Fibroblast of upper back skin (primary cell): ENCODE measurements at places on chromosomes 16 and 17.

DNA sequence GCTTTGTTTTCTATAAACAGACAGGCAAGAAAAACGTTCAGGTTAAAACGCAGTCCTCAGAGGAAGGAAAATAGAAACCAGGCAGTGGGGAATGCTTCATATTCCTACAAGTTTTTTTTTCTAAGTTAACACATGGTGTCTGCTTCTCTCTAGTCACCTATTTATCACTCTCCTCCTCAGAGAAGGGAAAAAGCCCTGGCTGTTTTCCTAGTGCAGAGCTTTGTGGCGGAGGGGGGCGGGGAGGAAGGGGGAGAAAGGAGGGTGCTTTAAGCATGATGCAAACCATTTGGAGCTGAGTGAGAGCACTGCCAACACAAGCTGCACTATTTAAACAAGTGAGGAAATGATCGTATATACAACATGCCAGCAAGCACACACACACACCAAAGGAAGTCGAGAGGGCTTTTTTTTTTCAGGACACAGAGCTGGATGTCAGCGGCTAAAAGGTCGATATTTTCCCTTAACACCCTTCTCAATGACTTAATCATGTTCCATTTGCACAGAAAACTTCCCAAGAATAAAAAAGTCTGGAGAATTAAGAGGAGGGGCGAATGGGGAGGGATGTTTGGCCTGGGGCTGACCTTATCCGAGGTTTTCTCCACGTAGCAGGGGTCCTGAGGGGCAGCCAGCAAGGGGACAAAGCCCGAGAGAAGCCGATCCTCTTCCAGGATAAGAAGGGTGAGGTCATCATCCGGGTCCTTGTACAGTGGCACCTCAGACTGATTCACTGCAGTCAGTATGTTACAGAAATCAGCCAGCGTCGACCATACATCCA, 117.4 kb downstream of the HIC1 start:
- peak; percentile 99 for DNase-seq

DNA sequence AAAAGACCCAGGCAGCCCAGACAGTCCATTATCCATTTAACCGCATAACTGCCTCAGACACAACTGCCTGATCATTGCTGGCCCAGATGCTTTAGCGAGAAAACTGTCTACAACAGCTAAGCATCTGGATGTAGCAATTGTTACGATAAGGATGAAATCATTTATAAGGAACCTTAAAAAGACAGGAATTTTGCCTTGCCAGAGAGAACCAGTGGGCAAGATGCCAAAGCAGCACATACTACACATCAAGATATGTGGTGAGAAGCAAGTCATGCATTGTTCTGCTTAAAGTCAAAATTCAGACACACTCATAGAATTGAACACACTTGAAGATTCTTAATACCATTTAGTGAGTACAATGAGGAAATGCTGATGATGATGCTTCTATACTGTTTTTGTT, 1525.3 kb downstream of the CDH8 start:
- peak; percentile 61 for DNase-seq

DNA sequence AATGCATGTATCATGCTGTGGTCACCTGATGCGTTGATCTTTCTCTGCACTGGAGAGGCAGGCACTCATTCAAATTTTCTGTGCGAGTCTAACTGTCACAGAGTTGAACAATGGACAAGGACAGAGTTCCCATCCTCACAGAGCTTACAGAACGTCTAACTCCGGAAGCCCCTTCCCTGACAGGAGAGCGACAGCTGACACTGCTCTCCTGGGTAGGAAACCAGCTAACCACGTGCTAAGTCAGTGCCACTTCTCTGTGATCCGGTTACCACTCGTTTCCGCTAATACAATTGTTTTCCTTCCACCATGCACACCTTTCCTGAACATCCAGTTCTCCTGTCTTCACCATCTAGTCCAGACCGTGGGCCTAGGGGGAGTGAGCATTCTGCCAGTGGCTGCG, 11.3 kb downstream of the KLHDC4 start:
- DNase-seq = no peak

GRCh38 chr17:35162755-35163154, 15.1 kb downstream of the UNC45B start:
- DNase-seq = no peak

- DNase-seq = no peak
Observed at GRCh38 chr16:50166511-50167500, 13.7 kb downstream of the TENT4B start.

GRCh38 chr16:50763211-50763610, 21.3 kb downstream of the CYLD start:
- peak; percentile 36 for DNase-seq

GRCh38 chr16:24124291-24124690, 131.8 kb upstream of the CACNG3 start:
- no peak for DNase-seq

- peak; percentile 25 for DNase-seq
Observed at GRCh38 chr16:68200088-68200783, 35.7 kb downstream of the ESRP2 start.

DNA sequence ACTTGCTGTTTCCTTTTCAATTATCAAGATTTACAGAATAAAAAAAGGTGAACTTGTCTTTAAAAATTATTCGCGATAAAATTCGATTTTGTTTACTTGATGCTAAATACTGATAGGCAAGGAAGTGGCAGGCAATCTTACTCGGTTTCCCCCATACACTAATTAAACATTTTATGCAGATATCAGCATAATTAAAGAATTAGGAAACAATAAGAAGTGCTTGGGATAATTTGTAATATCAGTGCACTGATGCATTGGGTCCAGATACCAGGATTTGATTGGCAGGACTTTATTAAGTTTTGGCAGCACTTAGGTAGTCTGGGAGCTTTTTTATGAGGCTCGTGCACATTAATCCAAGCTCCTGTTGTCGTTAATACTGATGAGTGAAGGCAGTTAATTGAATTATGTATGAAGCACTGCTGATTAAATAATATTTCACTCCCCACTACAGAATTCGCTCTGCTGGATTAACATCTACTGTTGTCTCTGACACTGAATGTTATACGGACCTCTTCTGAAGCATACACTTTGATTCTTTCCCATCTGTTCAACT, 165.6 kb downstream of the CA10 start:
- DNase-seq = no peak

- no peak for DNase-seq
Observed at GRCh38 chr17:83173914-83174361, 94.5 kb downstream of the METRNL start.

GRCh38 chr17:78426293-78426879, 47.9 kb downstream of the PGS1 start:
- no peak for DNase-seq

DNA sequence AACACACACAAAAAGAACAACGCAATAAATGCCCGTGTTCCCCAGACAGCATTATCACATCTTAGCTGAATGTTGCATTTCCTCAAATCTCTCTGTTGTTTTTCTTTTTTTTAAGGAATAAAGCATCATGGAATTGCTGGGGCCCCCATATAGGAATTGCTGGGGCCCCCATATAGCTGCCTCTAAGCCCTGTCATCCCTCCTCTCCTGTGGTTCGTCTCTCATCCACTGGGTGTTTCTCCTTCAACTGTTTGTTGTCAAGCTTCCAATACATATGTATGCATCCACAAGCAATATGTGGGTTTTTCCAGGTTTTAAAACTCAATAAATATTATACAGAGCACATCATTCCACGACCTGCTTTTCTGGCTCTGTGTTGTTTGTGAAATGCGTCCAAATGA, 43.2 kb downstream of the HSBP1 start:
- DNase-seq = no peak

DNA sequence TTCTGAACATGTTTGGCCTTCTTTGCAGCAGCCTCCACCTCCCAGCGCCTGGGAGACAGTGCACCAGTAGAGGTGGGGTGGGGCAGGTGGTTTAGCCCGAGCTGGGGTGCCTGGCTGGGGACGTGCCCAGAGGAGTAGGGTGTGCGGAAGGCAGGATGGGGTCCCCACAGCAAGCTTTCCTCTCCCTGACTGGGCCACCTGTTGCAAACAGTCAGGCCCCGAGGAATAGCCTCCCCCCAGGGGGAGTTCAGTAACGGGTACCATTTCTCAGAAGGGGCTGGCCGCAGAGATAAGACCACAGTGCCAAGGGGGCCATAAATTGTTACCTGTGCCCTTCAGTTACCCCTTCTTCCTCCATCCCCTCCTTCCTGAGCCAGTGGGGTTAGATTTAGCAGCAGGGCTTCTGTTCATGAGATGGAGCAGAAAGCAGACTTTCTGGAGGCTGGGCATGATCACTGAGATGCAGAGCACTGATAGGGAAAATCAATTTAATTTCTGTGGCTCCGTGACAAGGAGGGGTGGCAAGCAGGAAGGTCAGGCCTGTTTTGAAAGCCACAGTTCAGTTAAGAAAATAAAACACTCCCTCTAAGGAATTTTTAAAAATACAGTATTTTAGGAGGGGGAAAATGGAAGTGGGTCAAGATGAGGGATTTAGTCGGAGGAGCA, 181.9 kb downstream of the MSI2 start:
- no peak for DNase-seq

GRCh38 chr17:82241183-82241925, 12.5 kb downstream of the SLC16A3 start:
- DNase-seq = peak; percentile 45

DNA sequence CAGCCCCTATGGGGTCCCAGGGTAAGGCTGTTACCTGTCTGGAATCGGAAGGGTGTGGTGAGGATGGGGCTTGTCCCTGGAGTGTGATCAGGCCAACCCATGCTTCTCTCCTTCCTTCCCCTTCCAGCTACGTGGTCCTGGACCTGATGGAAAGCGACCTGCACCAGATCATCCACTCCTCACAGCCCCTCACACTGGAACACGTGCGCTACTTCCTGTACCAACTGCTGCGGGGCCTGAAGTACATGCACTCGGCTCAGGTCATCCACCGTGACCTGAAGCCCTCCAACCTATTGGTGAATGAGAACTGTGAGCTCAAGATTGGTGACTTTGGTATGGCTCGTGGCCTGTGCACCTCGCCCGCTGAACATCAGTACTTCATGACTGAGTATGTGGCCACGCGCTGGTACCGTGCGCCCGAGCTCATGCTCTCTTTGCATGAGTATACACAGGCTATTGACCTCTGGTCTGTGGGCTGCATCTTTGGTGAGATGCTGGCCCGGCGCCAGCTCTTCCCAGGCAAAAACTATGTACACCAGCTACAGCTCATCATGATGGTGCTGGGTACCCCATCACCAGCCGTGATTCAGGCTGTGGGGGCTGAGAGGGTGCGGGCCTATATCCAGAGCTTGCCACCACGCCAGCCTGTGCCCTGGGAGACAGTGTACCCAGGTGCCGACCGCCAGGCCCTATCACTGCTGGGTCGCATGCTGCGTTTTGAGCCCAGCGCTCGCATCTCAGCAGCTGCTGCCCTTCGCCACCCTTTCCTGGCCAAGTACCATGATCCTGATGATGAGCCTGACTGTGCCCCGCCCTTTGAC, 2.4 kb downstream of the MAPK7 start:
- DNase-seq = no peak

- no peak for DNase-seq
Observed at GRCh38 chr17:68734187-68734900, 133.2 kb upstream of the FAM20A start.

GRCh38 chr17:8464941-8465340, 29.3 kb downstream of the NDEL1 start:
- DNase-seq = no peak

DNA sequence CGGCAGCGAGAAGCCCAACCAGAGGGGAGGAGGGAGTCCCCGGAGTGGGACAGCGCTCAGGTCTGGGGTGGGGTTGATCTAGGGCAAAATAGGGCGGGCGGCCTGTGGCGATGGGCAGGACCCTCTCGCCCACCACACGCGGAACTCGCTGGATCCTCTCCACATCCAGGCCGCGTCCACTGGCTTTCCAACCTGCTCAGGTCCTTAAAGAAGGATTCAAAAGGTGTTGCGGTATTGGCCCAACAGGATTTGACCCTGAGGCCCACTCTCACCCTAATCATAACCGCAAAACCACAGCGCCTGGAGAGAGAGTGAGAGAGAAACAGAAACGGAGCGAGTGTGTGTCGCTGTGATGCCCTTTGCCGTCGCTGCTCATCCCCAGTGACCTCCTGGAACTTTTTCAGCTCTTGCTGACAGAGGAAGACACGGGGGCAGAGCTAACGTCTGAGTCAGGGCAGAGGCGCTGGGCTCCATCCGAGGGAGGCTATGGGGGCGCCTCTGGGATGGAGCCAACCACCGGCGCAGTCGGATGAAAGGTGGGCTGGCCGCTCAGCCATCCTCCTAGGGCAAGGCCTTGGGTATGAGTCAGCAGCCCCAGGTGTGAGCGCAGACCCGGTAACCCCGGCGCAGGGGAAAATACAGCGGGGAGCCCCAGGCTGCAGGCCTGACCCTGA, 16.7 kb upstream of the OR1F1 start:
- no peak for DNase-seq

DNA sequence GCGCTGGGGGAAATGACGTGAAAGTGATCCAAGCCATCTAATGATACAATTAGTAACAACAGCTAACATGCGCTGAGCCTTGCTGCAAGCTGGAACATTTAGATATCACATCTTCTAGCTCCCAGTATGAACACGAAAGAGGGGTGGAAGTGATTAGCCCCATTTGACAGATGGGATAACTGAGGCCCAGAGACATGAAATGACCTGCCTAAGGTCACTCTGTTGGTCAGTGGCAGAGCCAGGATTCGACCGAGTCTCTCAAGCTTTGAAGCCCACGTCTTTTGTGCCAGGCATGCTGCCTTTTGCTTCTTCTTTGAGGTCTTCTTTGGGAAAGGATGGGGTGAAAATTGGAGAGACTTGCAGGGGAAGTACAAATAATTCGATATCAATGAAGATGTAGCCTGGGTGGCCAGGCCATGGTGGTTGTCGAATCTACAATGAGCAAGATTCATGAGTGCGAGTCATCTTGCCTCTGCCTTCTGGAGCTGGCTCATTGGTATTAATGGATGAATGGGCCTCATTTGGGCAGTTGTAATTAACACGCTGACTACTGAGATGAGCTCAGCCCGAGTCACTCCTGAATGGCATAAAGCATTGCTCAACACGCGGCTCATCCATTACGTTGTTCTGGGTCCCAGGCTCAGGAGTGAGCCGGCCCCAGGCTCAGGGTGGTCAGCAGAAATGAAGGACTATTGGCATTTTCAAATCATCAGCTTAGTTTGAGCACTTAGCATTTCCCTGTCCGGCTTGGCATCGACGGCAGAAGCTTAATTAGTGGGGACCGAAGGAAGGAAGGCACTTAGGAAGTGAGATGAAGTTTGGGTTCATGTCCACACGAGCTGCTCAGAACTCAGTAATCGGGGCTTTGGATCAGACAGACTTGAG, 28.0 kb upstream of the GPRC5B start:
- peak; percentile 67 for DNase-seq

- no peak for DNase-seq
Observed at GRCh38 chr17:57488856-57489255, 232.5 kb downstream of the MSI2 start.

GRCh38 chr16:66093191-66093590, 273.3 kb upstream of the CDH5 start:
- DNase-seq = peak; percentile 64
